ENCODE measurements at places on chromosomes 11 and 22.

GRCh38 chr22:38866024-38866398 lies 6.0 kb downstream of the CBX6 start:
- DNase-seq: no peak

DNA sequence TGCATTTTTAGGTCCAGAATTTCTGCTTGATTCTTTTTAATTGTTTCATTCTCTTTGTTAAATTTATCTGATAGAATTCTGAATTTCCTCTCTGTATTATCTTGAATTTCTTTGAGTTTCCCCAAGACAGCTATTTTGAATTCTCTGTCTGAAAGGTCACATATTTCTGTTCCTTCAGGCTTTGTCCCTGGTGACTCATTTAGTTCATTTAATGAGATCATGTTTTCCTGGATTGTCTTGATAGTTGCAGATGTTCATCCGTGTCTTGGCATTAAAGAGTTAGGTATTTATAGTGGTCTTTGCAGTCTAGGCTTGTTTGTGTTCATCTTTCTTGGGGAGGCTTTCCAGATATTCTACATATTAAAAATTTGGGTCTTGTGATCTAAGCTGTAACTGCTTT lies 694.8 kb upstream of the CCDC179 start:
- DNase-seq: no peak

- no peak for DNase-seq
Observed at GRCh38 chr11:17385926-17386325, 2.5 kb downstream of the KCNJ11 start.

GRCh38 chr11:81946831-81947230 lies 786.8 kb downstream of the FAM181B start:
- no peak for DNase-seq

Measured in stimulated activated CD4-positive, alpha-beta T cell treated with anti-CD3 and anti-CD28 coated beads, Interleukin-4, amount 100 ng/mL, for 4 hours (primary cell).